Kidney tubule cell (primary cell): ENCODE measurements at places on chromosomes 2 and 18.

DNA sequence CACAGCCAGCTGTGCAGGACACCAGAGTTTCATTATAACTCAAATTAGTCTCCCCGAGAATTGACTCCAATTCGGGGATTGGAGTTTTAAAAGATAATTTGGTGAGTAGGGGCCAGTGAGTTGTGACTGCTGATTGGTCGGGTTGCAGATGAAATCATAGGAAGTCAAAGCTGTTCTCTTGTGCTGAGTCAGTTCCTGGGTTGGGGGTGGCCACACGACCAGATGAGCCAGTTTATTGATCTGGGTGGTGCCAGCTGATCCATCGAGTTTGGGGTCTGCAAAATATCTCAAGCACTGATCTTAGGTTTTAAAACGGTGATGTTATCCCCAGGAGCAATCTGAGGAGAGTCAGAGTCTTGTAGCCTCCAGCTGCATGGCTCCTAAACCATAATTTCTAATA is 82.7 kb upstream of the SLC66A3 start:
- DNase-seq: no peak

DNA sequence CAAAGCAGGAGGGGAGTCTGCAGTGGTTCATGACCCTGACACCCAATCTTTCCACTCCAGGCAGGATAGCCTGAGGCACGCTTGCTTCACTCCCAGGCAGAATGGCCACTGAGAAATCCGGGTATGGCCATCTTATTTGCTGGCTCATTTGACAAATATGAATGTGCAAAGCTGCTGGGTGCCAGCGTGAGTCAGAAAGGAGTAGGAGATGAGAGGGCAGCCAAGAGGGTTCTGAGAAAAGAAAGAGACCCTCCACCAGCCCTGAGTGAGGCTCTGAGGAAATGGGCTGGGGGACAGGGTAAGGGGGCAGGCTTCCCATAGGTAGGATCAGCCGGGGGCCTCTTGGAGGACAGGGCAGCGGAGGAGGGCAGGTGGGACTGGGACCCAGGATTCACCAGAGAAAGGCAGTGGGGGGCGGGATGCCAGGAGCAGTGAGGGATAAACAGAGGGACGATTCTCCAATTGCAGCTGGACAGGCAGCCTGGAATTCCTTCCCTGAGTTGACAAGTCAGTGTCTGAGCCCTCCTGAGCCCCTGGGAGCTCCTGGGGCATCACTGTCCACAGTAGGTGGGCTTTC is 15.2 kb downstream of the RAMP1 start:
- peak; percentile 61 for DNase-seq

GRCh38 chr2:224283466-224283965 is 118.4 kb downstream of the FAM124B start:
- DNase-seq: no peak

GRCh38 chr18:64083916-64084315 is 65.0 kb downstream of the LINC00305 start:
- no peak for DNase-seq

GRCh38 chr2:138949517-138949916 is 169.3 kb upstream of the NXPH2 start:
- peak; percentile 83 for DNase-seq

GRCh38 chr2:160337728-160338127 is 137.7 kb upstream of the ITGB6 start:
- DNase-seq: peak; percentile 41

GRCh38 chr18:64331419-64331818 is 182.5 kb upstream of the LINC00305 start:
- DNase-seq: no peak

DNA sequence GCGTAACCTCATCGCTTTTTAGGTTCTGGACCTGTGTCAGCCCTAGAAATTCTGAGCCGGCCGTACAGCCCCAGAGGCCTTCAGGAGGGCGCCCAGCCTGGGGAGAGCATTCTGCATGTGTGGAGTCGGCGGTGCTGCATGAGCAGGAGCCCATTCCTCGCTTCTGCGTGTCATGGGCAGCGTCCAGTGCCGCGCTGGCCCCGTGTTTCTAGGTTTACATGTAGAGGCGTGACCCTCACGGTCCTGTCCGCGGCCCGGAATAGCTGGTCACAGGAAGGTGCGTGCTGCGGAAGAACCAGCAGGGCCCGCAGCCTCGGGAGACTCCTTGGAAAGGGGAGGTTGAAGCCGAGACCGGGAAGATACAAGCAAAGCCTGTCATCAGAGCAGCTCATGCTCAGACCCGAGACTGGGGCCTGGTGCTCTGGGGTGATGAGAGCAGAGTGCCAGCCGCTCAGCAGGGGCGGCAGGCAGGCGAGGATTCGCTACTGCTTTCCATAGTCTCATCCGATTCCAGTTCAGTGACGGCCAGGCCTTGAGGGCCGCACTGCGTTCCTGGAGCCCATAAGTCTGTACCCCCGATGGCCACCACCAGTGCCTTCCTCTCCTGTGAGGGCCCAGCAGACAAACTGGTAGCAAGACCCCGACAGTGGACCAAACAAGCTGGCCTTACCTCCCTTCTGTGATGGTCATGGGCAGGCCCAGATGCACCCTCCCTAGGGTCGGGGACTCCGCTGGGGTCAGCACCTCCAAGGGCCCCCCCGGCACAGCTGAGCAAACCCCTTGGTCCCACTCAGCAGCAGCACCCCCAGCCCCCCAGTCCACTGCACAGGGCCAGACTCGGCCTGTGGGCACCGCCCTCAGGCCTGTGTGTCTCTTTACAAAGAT is 15.6 kb upstream of the NFATC1 start:
- DNase-seq: no peak

GRCh38 chr2:152661076-152661475 is 56.2 kb downstream of the PRPF40A start:
- DNase-seq: no peak

- peak; percentile 31 for DNase-seq
Observed at GRCh38 chr2:145194673-145195072, 674.8 kb upstream of the ZEB2 start.

- no peak for DNase-seq
Observed at GRCh38 chr18:55245211-55245614, 286.0 kb upstream of the CCDC68 start.

DNA sequence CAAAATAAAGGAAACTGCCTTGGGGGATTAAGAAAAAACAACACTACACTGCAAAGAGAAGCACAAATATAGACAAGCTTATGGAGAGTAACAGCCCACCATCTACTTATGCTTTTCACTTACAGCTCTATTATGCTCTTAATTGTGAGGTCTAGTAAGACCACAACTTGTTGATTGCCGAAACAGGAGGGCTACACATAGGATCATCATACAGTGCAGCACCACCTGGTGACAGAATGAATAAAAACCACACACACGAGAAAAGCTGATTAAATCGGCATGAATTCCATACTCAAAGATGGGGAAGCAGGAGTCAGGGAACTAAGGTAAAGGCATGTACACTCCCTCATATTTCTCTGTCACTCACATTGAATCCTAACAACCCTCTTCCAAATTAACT is 259.2 kb downstream of the IKZF2 start:
- DNase-seq: peak; percentile 46

DNA sequence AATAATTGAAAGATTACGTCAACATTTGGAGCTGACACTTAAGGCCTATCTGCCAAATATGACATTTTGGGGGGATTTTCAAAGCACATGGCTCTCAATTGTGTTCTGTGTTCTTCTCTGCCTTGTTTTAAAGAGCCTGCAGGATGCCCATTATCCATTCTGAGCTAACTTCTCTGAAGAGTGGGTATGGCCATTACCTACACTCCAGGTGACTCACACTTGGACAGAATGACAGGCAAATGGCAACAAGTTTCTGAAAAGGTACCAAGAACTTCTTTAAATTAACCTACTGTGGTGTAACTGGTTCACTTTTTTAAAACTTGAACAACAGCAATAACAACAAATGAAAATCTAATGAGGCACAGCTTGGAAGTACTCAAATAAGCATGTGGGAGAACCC is 834.9 kb upstream of the SLC39A10 start:
- peak; percentile 29 for DNase-seq

- DNase-seq: no peak
Observed at GRCh38 chr2:85795331-85796045, 41.7 kb downstream of the ATOH8 start.

GRCh38 chr18:49178321-49178720 is 227.6 kb upstream of the SMAD7 start:
- no peak for DNase-seq

DNA sequence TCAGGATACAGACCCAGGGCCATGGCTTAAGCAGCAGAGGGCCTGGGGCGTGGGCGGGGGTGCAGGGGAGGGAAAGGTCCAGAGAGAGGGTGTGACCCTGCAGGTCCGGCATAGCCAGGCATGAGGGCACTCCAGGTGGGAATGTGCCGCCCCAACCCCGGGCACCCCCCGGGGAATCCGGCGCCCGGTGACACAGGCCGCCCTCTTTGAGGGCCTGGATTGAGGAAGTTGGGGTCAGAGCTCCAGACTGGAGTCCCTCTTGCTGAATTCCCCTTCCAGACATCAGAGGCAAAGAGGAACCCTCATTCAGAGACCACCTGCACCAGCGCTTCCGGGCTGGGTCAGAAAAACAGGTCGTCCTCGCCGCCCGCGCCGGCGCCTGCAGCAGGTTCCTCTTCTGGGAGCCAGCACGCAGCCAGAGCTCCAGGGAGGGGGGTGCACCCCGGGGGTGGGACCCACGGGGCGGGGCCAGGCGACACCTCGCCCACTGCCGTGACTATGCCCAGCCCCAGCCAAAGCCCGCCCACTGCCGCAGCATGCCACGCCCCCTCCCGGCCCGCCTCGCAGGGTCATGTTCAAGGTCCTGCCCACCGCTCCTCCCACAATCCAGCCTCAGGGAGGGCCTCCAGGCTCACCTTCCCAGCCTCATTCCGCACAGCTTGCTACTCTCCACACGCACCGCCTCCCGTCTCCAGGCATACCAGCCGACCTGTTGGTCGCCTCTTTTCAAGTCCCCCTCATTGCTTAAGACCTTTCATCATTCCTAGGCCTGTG is 98.3 kb upstream of the ID2 start:
- DNase-seq: peak; percentile 96

- no peak for DNase-seq
Observed at GRCh38 chr2:141699573-141699972, 431.2 kb downstream of the LRP1B start.

DNA sequence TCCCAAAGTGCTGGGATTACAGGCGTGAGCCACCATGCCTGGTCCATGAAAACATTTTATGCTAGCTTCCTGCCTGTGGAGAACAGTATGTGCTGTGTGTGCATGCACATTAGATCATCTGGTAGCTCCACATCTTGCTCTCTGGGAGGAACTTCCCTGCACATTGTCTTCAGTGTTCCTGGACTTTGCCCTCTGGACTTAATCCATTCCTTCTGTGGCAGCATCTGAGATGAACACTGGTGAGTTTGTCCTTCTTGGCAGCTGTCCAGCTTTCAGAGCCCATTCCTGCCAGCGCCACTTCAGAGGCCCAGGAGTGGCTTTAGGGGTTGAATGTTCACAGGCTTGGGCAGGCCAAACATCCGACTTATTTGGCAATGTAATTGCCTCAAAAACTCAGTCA is 65.2 kb downstream of the POU3F3 start:
- peak; percentile 61 for DNase-seq

DNA sequence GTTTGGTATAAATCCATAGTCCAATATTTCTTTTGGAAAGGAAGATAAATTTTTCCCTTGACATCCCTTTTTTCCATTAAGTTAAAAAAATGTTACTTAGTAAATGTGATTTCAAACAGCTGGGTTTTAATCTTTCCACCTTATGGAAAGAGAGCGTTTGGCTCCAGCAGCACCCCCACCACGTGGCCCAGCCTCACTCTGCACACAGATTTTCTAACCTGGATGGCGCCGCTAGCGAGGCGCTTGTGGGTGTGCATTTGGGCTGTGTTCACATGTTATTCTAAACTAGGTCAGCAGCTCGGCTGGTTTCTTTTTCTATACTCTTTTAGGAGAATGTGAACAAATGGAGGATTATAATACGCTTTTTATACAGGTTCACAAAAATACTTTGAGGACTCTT is 218.0 kb downstream of the LDLRAD4 start:
- DNase-seq: no peak

GRCh38 chr2:10575609-10576280 is 114.0 kb downstream of the NOL10 start:
- DNase-seq: peak; percentile 95

- DNase-seq: peak; percentile 86
Observed at GRCh38 chr2:95526360-95527341, 42.1 kb upstream of the TRIM43B start.

- no peak for DNase-seq
Observed at GRCh38 chr18:2655954-2656236, 369 bp downstream of the SMCHD1 start.

- DNase-seq: no peak
Observed at GRCh38 chr2:240782221-240782885, 37.7 kb downstream of the KIF1A start.

DNA sequence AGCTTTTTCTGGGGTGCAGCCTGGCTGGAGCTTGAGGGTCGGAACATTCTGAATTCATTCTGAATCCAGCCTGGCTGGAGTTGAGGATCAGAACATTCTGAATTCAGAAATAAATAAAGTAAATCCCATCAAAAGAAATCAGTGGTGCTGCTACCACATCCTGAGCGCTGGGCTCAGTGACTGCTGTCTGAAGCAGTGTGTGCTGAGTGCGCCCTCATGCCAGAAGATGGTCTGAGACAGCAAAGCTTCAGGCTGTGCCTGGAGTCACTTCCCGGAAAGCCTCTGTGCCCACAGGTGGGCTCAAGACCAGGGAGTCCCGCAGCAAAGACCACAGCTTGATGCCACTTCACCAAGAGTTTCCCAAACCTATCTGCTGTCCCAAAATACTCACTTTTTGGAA is 187.9 kb downstream of the VAPA start:
- no peak for DNase-seq

- no peak for DNase-seq
Observed at GRCh38 chr2:37623971-37624900, 47.2 kb downstream of the CDC42EP3 start.

DNA sequence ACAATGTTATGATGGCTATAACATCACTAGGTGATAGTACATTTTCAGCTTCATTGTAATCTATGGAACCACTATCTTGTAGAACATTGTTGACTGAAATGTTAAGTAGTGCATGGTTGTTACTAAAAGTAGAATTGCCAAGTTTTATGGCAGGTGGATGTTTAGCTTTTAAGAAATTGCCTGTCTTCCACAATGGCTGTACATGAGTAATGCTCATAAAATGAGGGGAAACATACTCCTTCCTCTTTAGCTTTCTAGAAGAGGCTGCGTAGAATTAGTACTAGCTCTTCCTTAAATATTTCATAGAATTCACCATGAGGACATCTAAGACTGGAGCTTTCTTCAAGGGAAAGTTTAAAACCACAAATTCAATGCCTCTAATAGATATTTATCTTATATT is 161.0 kb downstream of the TPGS2 start:
- DNase-seq: no peak

GRCh38 chr2:123073956-123074355 is 951.1 kb upstream of the CNTNAP5 start:
- DNase-seq: no peak

- DNase-seq: peak; percentile 69
Observed at GRCh38 chr2:172552547-172553291, 3.2 kb upstream of the PDK1 start.

GRCh38 chr2:148258124-148258523 is 237.2 kb downstream of the MBD5 start:
- no peak for DNase-seq

GRCh38 chr2:46320141-46320567 is 22.9 kb downstream of the EPAS1 start:
- DNase-seq: no peak

GRCh38 chr2:127471286-127471988 is 53.2 kb downstream of the PROC start:
- DNase-seq: no peak
